Stimulated activated naive CD8-positive, alpha-beta T cell treated with anti-CD3 and anti-CD28 coated beads, Interleukin-15, Interleukin-2, amounts not matched to agents 100 U/mL and 50 U/mL, for 24 hours (primary cell): ENCODE measurements at places on chromosomes 6 and 20.

- no peak for DNase-seq
These were observed 15.2 kb downstream of the CDH22 start for GRCh38 chr20:46293084-46293483.

DNA sequence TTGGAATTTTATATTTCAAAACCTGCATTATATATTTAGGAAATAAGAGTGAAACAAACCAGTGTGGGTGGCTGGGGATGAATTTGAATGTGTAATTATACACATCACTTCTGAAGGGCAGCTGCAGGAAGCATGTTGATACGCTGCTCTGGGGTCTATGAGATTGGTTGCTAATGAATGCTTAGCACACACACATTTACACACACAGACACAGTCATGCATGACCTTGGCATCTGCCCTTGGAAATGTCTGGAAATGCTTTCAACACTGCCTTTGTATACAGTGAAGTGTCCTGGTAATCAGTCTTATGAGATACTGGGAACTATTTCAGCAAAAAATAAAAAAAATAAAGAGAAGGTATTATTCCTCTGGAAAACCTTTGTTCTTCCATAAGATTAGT lies 83.4 kb downstream of the ELOVL4 start:
- no peak for DNase-seq

DNA sequence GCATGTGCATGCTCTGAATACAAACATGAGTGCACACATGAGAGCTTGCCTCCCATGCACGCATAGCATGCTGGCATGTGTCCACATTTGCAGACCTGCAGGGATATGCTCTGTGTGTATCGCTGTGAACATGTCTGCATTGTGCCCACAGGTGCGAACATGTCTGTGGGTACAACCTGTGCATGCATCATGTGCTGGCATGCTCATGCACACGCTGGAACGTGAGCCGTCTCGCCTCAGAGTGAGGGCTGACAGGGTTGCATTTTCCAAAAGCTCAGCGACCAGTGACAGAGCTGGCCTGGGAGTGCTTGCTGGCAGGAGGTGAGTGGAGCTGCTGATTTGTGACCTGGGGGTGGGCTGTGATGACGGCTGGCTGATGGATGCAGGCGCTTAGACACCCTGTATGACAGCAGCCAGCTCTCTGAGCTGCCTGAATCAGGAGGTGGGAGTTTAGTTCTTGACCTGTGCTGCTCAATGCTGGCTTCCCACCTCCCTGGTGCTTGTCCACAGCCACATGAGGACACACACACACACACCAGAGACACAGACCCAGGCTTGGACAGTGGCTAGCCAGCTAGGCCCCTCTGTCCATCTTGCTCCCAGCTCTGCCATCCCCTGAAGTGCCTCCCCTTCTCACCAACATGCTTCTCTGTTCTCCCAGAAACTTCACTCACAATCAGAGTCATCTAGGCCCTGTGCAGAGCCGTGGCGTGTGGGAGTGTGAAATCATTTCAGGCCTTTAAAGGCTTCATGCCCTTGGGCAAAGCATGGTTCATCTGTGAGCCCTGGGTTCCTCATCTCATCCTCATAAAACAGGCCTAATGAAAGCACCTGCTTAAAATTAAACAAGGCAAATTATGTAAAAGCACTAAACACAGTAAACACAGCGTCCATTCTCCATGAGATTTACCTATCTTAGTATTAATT lies 51.4 kb downstream of the CD40 start:
- DNase-seq: no peak

DNA sequence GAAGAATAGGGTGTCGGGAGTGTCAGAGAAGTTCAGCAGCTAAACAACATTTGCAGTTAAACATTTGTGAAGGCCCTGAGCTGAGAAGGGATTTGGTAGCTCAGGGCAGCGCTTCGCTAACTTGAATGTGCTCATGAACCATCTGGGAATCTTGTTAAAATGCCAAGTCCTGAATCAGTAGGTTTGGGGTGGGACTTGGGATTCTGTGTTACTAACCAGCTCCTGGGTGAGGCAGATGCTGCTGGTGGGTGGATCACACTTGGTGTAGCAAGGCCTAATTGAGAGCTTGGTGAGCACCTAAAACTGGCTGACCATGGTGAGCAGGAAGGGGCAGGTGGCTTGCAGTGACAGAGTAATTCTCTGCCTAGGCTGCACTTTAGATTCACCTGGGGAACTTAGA lies 5.9 kb downstream of the PTPRA start:
- no peak for DNase-seq

- no peak for DNase-seq
These were observed 683.0 kb upstream of the MANEA start for GRCh38 chr6:94894300-94894699.

DNA sequence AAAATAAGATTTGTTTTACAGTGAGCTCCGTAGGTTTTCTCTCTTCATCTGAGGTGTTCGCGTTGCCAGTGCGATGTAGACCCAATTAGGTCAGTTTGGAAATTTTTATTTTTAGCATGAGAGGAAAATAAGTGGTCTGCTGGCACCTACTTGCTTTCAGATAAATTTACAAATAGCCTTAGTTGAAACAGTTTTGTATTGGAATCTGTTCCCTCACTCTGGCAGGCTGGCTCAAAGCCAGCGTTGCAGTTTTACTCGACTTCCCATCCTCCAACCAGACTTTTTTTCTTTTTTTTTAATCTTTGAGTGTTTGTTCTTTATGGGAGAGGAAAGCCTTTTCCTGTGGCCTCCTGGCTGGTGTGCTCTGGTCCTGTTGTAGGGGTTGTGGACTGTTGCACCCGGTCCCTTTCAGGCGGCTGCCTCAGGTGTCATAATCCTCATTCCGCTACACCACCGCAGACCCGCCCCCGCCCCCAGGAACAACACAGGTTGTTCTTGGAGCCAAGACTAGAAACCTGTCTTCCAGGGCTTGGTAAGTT lies 46.7 kb downstream of the TIAM2 start:
- DNase-seq: no peak

DNA sequence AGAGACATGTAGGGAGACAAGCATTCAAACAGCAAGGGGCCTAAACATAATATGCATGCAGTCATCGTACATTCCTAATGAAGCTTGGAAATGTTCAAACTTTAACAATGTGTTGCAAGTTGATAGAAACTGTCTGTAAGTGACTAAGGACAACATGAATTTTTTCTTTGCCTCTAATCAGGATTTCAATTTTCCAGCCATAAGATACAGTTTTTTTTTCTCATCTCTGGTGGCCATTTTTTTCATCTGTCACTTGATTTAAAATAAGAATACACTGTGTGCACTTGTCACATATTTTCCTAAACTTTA lies 22.2 kb upstream of the MTRF1L start:
- no peak for DNase-seq

DNA sequence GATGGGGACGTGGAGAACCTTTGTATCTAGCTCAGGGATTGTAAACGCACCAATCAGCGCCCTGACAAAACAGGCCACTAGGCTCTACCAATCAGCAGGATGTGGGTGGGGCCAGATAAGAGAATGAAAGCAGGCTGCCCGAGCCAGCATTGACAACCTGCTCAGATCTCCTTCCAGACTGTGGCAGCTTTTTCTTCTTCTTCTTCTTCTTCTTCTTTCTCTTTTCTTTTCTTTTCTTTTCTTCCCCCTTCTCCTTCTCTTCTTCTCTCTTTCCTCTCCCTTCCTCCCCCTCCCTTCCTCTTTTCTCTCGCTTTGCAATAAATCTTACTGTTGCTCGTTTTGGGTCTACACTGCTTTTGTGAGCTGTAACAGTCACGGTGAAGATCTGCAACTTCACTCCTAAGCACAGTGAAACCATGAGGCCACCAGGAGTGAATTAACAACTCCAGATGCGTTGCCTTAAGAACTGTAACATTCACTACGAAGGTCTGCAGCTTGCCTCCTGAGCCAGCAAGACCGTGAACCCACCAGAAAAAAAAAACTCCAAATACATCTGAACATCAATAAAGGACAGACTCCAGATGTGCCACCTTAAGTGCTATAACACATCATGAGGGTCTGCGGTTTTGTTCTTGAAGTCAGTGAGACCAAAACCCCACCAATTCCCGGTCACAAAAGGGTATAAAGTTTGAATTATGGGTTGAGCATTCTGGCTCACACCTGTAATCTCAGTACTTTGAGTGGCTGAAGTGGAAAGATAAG lies 19.6 kb upstream of the SERPINB1 start:
- DNase-seq: no peak

DNA sequence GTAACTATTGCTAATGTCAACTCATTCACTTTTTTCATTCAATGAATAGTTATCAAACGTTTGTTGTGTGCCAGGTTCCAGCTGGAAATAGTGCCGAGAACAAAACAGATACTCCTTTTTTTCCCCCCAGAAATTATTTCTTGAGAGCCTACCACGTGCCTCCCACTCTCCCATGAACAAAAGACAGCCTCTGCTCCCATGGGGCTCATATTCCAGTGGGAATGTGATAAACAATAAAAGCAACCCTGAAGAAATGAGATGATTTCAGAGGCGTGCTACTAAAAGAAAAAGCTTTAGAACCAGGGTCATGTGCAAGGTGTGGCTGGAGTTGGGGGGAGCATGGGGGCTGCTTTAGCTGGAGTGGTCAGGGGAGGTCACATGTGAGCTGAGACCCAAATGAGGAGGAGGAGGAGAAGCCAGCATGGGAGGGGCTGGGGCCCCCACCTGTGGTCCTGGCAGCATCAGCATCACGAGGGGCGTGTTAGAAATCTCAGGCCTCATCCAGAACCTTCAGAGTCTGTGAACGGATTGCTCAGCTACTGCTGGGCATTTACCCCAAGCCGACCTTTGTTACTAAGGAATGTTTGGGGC lies 157.4 kb downstream of the EYA2 start:
- DNase-seq: no peak

DNA sequence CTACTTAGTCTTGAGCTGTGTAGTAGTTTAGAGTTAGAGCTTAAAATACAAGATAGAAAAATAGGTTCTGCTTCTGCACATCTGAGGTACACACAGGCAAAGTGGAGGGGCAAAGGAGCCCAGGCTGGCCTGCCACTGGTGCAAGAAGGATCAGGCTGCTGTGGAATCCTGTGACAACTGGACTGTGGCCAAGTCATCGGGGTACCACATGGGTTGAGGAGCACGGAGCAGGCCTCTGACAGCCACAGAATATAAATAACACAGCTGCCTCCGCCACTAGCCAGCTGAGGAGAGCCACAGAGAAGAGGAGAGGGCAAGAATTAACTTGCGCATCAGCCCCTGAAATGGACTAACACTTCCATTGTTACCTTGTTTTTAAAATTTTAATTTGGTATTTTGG lies 206.0 kb upstream of the MARCKS start:
- DNase-seq: no peak

DNA sequence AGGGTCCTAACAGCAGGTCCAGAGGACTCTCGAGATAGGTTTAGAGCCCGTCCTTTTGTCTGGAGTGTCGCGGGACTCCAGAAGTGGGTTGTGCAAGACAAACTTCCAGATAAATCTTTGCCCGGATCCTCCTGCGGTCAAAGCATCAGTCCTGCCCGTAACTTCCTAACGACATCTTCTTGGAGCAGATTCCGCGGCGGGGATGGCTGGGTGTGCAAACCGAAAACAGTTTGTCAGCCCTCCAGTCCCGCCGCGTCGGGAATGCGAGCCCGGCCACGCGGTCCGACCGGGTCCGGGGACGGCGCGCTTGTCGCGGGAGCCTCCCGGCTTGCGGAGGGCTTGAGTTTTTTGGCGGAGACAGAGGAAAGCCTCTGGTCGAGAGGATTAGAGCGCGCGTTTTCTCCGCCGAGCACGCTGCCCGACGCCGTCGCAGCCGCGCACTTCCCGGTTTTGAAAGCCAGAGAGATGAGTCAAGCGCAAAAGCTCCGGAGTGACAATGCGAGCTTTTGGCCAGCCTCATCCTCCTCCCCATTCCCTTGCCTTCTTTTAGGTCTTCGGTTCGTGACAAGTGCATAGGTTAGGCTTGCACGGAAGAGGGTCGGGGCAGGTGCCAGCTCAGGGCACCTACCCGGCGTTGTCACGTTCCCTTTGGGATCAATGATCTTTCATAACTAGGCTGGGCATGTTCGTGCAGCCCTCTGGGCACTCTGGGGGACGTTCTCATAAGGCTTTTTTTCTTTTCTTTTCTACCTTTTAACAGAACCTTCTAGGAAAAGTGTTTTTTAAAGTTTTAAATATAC lies 91.3 kb upstream of the PRDM1 start:
- peak; percentile 61 for DNase-seq

- DNase-seq: peak; percentile 93
These were observed 146.8 kb downstream of the SH3BGRL2 start for GRCh38 chr6:79777713-79778579.

GRCh38 chr6:42545226-42545773 lies 18.5 kb upstream of the UBR2 start:
- no peak for DNase-seq

GRCh38 chr6:51775942-51776860 lies 311.2 kb downstream of the PKHD1 start:
- DNase-seq: no peak

GRCh38 chr6:2581011-2581410 lies 169.7 kb downstream of the MYLK4 start:
- DNase-seq: no peak

DNA sequence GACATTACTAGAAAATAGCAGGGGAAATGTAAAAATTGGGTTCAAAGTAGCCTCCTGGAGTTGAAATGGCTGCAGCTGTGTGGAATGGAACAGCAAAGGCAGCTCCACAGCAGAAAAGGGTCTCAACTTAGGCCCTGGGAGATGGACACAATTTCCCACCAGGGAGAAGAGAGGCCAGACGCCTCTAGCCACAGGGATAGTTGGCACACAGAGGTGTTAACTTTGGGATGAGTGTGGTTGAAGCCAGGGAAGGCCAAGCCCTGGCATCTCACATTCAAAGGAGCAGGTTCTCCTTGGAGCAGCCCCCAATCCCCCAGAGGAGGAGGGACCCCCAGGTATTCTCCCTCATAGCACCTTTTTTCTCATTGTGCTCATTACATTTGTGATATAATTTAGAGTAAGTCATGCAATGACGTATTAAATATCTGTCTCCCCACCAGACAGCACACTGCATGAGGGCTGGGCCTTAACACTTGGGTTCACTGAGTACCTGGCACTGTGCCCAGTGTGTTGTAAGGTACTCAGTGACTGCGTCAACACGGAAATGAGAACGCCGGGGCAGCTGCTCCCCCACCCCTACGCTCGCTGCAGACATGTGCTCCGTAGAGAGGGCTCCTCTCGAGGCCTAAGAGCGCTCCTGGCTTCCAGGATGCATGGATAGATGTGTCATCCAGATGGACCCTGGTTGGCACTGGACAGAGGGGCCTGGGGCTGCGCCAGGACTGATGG lies 76.0 kb upstream of the CD93 start:
- no peak for DNase-seq

- DNase-seq: no peak
These were observed 6.6 kb upstream of the WTAP start for GRCh38 chr6:159720708-159721107.

DNA sequence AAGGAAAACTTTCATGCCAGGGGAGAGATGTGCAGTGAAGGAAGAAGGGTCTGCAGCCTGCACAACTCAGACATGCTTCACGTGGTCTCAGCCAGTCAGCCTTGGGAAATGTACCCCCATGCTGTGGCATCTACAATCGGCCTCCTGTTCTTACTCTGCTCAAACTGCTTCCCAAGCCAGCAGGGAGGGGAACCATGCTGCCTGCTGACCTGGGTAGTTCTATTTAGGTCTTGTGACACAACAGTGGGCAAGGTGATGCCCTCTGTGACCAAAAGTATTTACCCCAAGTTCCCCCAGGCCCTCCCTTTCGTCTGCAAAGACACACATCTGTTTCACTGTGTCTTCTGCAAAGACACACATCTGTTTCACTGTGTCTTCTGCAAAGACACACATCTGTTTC lies 106.9 kb downstream of the SLC23A2 start:
- no peak for DNase-seq
